Left lung (tissue), 14 donors: ENCODE measurements at places on chromosomes 4 and X. TPM values are rescaled to one million over a fixed set of nuclear protein-coding genes. Genes with fewer than 3 reads are reported as not detected.

The DLG3 gene
- 22.3 TPM for total RNA-seq

GRCh38 chrX:118499295-118499694, 3.7 kb downstream of the DOCK11 start:
- DNase-seq: no peak
- H3K36me3 ChIP-seq: no peaks in the 10 kb centered on the region
- no peaks in the 10 kb centered on the region for H3K27me3 ChIP-seq
- peaks cover 25% of the 10 kb centered on the region for H3K4me1 ChIP-seq
- H3K27ac ChIP-seq: no peak overlapping the region

DNA sequence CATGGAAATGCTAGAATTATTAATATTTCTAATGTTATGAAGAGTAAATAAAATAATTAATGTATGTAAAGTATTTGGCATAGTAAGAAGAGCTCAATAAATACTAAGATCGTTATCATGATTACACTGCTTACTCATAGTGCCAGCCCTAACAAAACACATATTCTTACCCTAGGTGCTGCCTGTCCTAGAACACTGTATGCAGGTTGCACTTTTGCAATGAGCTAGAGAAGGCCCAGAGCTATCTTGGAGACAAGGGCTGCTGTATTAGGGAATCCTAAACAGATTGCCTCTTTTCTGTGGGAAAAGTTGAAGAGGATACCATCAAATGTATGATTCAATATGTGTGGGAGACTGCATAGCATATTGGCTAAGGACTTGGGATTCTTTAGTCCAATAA, 48.0 kb upstream of the TMEM164 start:
- H3K27me3 ChIP-seq: no peaks in the 10 kb centered on the region
- H3K4me1 ChIP-seq: no peaks in the 10 kb centered on the region
- H3K27ac ChIP-seq: no peak overlapping the region
- no peak for DNase-seq
- H3K4me3 ChIP-seq: no peak overlapping the region

The NDP gene
- total RNA-seq: not detected

The HTR2C gene
- not detected for total RNA-seq

DNA sequence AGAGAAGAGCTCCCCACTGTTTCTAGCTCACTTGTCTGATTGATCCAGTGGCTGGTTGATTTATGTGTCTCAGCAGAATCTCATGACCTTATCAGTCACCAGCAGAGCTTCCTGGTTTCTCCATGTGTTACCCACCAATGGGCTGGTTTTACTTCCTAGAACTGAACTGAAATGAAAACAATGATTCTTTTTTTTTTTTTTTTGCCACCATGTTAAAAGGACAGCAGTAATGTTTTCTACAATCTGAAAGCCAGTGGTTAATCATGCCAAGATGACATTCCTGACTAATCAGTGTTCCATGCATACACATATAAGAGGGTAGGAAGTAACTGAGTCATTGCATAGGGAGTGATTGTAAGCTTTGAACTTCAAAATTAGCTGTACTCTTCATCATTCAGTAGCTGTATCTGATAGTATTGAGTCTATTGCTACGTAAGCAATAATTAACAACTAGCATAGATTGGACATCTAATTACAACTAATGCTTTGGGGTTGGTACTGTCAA, 67.7 kb downstream of the SLC4A4 start:
- H3K36me3 ChIP-seq: no peaks in the 10 kb centered on the region
- H3K27ac ChIP-seq: no peak overlapping the region
- no peak overlapping the region for H3K4me3 ChIP-seq

The CPE gene
- 24.5 TPM for total RNA-seq

- H3K27me3 ChIP-seq: no peaks in the 10 kb centered on the region
- no peak overlapping the region for H3K4me3 ChIP-seq
Measured at GRCh38 chrX:22575161-22575845, 302.6 kb downstream of the CBLL2 start.

The PDE6B gene
- 7.6 TPM for total RNA-seq

DNA sequence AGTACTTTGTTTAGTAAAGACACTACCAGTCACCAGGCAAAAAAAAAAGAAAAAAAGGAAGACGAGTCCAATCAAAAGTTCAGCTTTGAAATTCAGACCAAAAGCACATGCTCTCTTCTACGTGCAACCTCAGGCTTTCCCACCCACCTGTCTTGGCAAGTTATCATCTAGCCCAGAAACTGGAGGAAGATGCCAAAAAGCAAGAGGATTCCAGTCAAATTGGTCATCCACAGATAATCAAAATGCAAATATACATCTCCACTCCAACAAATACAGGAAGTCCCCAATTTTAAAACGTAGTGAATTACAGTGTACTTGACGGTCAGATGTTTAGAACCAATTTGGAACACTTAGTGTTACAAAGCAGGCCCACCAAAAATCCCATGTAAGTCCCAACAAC, 96.5 kb downstream of the PALLD start:
- H3K4me1 ChIP-seq: no peaks in the 10 kb centered on the region
- no peak for DNase-seq
- H3K36me3 ChIP-seq: no peaks in the 10 kb centered on the region
- no peak overlapping the region for H3K27ac ChIP-seq
- no peak overlapping the region for H3K4me3 ChIP-seq
- H3K27me3 ChIP-seq: no peaks in the 10 kb centered on the region

DNA sequence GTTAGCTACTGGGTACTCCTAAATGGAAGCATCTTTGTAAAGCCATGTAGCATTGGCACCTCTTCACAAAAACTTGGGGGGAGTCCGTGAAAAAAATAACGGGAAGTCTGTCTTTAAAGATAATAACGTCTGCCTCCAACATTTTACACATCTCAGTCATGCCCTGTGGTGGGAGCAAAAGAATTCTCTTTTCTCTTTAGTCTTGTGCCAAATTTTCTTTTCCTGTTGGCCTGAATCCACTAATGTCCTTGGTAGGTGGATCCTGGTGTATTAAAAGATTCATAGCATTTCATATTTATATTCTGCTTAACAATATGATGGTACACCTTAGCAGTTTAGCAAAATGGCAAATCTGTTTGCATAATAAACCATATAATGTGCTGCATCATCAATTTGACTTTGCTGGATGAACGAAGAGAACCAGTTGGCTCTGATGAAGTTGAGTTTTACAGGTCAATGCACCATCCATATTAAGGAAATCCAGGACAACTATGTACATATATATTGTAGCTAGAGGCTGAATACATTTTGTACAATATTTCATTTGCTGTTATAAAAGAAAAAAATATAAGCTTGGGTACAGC, 746.4 kb upstream of the MAGEB2 start:
- H3K36me3 ChIP-seq: no peaks in the 10 kb centered on the region
- no peak overlapping the region for H3K27ac ChIP-seq
- H3K27me3 ChIP-seq: no peaks in the 10 kb centered on the region
- no peak overlapping the region for H3K4me3 ChIP-seq
- DNase-seq: no peak

The FAM149A gene
- total RNA-seq: 14.8 TPM

DNA sequence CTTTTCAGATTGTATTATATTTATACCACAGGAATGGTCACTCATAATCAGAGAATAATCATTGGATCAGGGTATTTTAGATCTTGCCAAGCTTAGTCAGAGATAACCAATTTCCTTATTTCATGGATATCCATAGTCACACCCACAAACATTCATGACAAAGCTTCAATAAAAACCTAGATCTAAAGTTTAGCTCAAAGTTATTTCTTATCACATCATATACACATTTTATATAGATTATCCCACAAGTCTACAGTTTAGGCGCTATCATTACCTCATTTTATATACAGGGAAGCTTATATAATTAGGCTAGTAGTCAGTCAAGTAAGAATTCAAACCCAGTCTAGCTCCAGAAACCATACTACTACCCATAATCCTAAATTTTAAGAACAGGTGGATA, 82.3 kb downstream of the SLC10A7 start:
- no peak overlapping the region for H3K4me3 ChIP-seq
- no peak overlapping the region for H3K27ac ChIP-seq
- H3K36me3 ChIP-seq: no peaks in the 10 kb centered on the region
- H3K4me1 ChIP-seq: no peaks in the 10 kb centered on the region

The ZNF330 gene
- total RNA-seq: 39.3 TPM
